T-helper 2 cell (primary cell): ENCODE measurements at places on chromosomes 5 and 9.

GRCh38 chr5:17425385-17426070 lies 72.5 kb upstream of the TAF11L2 start:
- no peak for DNase-seq

GRCh38 chr5:42377496-42377895 lies 45.7 kb upstream of the GHR start:
- no peak for DNase-seq

GRCh38 chr9:129487658-129488483 lies 133.0 kb downstream of the C9orf50 start:
- no peak for DNase-seq

- no peak for DNase-seq
Measured at GRCh38 chr9:71121275-71122021, at the start of gene TRPM3. TSS of gene TRPM3 (minus strand) at chr9:71121621. CDS start at chr9:71121354, 267 bp downstream.

DNA sequence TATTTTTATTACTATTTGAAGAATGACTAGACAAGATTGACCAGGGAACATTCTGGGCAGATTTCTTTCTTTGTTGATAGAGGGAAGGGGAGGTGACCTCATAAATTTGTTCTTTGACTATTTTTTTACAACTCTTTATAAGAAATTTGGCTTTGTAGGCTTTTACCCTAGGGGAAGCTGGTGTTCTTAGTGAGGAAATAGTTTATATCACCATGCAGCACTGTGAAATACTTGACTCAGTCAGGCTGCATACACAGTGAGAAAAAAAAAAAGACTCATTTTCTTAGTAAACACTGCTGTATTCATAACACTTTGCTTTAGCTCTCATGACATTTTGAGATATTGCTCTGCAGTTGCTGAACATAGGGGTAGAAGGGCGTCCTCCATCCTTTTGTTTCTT lies 336.6 kb upstream of the PIK3R1 start:
- no peak for DNase-seq

- no peak for DNase-seq
Measured at GRCh38 chr9:133979921-133980863, 11.9 kb downstream of the VAV2 start.

- no peak for DNase-seq
Measured at GRCh38 chr9:754150-754931, 87.2 kb upstream of the DMRT1 start.

GRCh38 chr5:5018578-5018970 lies 121.6 kb upstream of the ADAMTS16 start:
- DNase-seq = no peak

- no peak for DNase-seq
Measured at GRCh38 chr9:127122176-127123063, at the start of gene ANGPTL2. TSS of gene ANGPTL2 (minus strand) at chr9:127122635. CDS start at chr9:127108731, 13,904 bp downstream.

DNA sequence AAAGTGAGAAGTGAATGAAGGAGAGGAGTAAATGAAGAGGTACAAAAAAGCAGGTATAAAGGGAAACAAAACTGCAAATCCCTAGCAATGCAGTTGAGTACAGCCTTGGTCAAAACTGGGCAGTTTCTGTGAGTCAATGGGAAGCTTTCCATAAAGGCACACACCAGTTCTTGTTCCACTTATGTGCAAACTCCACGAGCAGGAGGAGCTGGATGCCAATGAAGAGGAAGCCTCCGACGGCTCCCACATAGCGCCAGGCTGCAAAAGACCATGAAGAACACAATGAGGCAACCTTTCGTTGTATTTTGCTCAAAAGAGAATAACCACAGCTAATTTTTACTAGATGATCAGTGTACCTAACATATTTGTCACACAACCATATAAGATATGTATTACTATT lies 81.1 kb downstream of the SERINC5 start:
- no peak for DNase-seq

DNA sequence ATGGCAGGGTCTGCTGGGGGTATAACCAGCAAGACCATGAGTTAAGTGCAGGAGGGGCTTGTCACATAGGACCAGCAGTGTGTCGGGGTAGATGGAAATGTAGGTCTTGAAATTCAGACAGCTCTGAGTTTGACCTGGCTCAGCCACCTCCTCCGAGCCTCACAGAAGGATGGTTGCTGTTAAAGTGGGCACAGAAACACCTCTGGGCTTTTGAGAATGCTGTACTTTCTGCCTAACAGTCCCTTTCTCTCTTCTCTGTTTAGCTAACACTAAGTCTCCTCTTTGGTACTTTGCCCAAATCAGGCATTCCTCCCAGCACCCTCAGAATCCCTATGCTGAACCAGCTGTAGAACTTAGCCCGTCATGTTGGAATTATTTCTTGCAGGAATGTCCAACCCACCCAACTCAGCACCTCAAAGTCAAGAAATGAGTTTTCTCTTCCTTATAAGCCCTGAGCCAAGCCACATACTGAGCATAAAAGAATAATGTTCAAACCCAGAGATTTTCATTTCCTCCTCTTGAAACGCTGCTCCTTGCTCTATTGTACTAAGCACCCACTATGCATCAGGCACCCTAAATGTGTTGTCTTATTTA lies 41.7 kb upstream of the MATR3 start:
- DNase-seq = no peak
